ENCODE measurements at places on chromosomes 6 and 20.

DNA sequence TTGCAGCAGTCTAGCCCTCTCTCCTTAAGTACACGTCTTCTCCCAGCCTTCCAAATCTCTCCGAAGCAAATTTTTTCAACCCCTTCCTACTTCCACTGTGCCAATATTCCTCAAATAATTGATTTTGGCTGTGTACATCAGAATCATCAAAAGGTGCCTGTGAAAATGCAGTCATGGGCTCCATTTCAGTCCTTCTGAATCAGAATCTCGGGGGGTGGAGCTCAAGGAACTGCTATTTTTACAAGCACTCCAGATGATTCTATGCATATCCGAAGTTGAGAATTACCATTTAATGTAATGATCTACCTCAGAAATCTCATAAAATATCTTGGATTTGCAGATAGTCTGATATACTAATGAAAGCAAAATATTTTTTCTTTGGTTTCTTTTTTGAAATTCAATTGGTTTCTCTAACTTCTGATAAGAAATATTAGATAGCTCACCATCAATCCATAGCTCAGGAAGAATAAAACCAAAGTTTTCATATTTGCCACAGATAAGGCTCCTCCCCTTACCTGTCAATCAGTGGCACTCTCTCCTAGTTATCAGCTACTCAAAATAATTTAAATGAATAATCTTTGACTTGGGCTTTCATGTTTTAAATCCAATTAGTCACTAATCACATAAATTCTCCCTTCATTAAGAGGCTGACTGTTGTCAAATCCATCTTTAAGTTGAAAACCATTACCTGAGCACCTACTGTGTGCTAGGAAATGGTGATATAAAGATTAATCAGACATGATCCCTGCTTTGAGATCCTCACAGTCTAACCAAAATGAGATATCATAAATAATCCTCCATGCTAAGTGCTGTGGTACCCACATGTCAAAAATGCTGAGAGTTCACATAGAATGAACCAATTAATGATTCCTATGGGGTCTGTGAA is 36.4 kb upstream of the STXBP5 start:
- DNase-seq: no peak

DNA sequence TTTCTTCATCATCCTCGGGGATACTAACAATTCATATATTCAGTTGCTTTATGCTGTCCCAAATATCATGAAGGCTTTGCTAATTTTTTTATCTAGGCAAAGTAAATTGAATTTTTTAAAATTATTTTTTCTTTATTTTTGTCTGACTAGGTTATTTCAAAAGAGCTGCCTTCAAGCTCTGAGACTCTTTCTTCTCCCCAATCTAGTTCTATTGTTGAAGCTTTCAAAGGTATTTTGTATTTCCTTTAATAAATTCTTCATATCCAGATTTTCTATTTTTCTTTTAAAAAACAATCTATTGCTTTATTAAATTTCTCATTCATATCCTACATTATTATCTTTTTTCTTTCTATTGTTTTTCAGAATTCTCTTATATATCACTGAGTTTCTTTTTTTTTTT is 16.8 kb downstream of the TRIM15 start:
- DNase-seq: no peak

DNA sequence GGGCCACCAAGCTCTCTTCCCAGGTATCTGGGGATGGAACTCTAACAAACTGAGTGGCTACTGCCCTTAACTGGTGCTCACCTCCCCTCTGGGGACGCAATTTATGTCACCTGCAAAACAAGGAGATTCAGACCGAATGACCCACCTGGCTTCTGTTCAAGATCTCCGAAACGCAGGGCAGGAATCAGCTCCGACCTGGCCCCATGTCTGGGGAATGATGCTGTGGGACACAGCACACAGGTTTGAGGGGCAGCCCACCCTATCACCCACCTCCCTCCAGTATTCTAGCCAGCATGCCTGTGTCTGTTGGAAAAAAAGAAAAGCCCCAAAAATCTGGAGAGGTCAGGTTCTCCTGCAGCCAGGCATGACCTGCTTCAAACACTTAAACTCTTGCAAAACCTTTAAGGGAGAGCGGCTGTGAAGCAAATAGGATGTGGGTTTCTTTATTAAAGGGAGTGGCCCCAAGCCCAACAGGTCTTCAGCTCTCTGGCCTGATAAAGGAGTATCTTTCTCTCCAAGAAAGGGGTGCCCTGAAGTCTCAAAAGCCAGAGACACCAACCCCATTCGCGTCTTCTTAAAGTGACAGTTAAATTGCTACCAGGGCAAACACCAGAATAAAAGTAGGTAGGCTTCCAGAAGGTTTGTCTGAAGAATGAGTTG is 6.4 kb downstream of the PREX1 start:
- no peak for DNase-seq

- no peak for DNase-seq
Observed at GRCh38 chr6:79232696-79233462, 1.6 kb downstream of the HMGN3 start.

DNA sequence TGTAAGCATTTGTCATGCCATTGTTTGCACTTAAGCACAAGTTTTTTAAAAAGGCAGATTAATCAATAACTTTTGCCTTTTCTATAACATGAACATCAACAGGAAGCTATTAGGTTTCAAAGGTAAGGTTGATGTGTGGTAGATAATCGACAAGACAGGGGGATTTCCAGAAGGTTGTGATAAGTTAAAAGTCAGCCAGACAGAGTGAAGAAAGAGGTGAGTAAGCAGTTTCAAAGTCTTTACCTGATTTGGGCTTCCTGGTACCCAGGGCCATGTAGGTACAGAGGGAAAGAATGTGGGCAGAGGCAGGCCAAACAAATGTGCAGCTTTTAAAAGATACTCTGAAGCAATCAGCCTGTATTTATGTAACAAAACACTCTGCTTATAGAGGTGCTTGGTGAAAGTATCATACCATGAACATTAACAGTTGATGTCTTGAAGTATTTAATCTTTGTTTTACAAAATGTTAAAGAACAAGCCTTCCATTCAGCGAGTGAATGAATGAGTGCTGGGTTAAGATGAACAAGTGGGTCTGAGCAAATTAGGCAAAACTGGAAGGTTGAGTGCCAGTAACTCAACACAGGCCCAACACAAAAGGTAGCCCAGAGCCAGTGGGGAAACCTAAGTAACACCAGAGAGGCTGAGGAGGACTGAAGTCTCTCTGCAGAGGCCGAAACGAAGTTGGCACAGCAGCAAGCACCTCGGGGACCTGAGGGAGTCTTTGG is 60.2 kb downstream of the LRRC1 start:
- no peak for DNase-seq

GRCh38 chr6:35970181-35970580 is 49.3 kb upstream of the SRPK1 start:
- DNase-seq: no peak

Measured in stimulated activated CD8-positive, alpha-beta memory T cell treated with anti-CD3 and anti-CD28 coated beads, Interleukin-12 subunit alpha, Interleukin-12 subunit beta, amount 100 ng/mL, for 1 hour (primary cell).